ENCODE measurements at places on chromosomes 7 and 10. TPM values are rescaled to one million over a fixed set of nuclear protein-coding genes. Genes with fewer than 3 reads are reported as not detected.

DNA sequence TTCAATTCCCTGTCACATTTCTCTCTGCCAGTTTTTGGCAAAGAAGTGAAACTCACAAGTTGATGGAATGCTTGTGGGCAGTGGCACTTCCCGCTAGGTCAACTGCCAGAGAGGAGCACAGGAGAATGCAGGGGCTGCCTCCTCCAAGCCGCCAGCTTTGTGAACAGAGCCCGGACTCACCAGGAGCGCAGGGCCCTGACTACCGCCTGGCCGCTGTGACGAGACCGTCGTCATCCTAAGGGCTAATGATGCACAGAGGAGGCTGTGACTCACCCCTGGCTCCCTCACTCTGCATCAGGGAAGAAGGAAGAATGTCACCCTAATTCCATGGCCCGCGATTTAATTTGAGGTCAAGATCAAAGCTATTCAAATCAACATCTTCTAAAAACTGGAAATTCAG lies 123.9 kb downstream of the TAX1BP1 start:
- DNase-seq: no peak

DNA sequence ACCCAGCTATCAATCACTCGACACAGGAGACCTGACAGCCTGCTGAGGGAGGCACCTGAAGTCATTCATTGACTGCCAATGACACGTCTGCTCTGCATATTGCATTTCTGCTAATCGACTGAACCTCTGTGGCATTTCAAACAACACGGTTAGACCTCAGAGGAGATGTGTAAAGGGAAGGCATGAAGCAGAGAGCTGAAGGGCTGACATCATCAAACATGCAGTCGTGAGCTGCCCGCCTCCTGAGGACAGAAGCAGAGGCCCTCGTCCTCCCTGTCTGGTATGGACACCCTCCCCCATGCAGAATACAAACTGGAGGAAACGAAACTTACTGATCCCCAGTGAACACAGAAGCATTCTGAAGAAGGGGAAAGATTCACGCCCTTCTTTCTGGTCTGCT lies 462.6 kb upstream of the MGMT start:
- DNase-seq: no peak

DNA sequence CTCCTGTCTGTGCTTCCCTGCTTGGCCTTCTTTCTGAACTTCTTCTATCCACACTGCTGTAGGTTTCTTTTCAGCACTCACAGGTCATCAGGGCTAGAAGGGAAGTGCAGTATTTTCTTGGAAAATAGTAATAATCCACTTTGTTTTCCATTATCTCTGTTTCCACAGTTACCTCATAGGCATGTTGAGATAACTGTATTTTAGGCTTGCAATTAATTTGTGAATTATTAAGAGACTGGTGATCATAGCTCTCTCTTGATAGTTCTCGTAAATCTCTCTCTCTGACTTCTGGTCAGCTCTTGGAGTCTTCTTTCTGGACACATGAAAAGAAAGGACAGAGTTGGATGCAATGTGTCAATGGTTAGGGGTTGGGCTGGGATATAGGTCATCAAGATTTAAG lies 243.6 kb upstream of the IGFBP3 start:
- no peak for DNase-seq

- DNase-seq: no peak
Measured at GRCh38 chr10:35641676-35642034, 441 bp downstream of the FZD8 start.

The OPALIN gene
- polyA plus RNA-seq: not detected

The CELF2 gene
- polyA plus RNA-seq: 8.8 TPM

The RBM28 gene
- polyA plus RNA-seq: 14.8 TPM

The SMKR1 gene
- 0.27 TPM for polyA plus RNA-seq

The WNT8B gene
- polyA plus RNA-seq: 0.04 TPM
